T-helper 9 cell (primary cell): ENCODE measurements at places on chromosomes 2 and 18.

GRCh38 chr18:49663899-49664890, 102.3 kb downstream of the LIPG start:
- DNase-seq, result no peak

DNA sequence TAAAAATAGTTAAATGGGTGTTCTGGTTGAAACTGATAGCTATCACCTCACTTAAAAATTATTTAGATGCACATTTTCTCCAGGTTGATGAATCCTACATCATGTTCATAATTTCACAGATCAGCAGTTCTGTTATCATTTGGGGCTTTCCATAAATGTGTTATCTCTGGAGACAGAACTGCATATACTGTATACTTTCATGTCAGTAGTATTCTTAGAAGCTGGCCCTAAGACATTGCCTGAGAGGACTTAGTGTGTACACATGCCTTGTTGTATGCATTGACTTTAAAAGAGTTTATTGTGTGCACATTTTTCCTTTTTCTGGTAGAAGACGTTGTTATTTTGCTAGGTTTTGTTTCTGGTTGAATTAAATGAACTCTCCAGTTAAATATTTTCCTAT, 41.0 kb downstream of the PIK3C3 start:
- DNase-seq, result no peak

GRCh38 chr2:4914551-4914950, 777.6 kb upstream of the SOX11 start:
- no peak for DNase-seq

DNA sequence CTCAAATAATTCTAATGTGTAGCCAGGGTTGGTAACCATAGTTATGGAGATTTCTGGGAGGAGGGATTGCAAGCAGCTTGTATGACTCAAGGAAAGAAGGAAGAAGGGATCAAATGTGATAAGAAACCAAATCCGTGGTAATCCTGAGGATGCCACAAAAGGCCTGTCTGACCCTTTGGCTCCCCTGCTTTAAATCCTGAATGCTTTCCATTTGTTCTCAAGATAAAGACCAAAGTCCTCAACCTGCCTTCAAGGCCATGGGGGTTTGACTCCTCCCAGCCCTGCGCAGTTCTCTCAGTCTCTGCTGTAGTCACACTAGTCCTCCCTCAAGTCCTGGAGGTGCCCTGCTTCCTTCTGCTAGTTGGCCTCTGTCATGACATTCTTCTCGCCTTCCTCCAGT, 74.0 kb downstream of the SUMO1 start:
- no peak for DNase-seq

DNA sequence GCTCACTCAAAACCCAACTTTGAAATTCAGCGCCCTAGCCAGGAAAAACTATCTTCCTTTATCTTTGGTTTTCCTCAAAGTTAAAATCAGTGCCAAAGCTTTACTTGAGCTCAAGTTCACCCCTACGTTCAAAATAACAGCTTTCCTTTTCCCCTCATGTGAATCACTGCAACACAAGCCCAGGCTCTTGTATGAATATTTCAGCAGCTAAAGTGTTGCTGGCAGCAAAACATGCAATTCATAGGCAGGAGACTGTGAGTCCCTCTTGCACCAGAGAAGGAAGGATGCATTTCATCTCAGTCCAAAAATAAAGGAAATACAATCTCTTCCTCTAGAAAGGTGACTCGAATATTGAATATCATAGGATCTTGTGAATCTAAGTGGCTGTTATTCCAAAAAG, 461.3 kb upstream of the SOX11 start:
- DNase-seq, result no peak

- no peak for DNase-seq
Observed at GRCh38 chr2:117607202-117607601, 207.3 kb upstream of the DDX18 start.

DNA sequence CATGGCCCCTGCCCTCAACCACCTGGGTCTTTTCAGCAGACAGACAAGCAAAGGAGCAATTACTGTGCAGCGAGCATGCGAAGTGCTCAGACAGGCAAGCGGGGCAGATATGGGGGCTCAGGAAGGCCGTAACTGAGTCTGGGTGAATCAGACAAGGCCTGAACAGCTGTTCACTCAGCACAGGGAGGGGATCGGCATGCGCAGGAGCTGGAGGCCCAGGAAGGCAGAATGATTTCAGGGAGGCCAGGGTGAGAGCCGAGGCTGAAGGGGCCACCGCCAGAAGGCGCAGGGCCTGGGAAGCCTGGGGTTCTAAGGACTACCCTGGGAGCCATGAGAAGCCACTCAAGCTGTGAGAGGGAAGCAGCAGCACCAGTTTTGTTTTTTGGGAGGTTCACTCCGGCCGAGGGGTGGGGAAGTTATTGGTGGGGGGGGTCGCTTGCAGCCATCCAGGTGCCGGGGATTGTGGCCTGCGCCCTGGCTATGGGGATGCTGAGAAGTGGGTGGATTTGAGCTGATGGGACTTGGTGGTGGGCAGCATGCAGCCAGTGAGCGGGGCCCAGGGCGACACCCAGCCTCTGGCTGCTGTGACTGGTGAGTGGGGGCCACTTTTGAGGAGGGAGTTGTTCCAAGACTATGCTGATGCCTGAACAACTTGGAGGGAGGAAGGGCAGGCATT, 132.2 kb downstream of the TSN start:
- no peak for DNase-seq

DNA sequence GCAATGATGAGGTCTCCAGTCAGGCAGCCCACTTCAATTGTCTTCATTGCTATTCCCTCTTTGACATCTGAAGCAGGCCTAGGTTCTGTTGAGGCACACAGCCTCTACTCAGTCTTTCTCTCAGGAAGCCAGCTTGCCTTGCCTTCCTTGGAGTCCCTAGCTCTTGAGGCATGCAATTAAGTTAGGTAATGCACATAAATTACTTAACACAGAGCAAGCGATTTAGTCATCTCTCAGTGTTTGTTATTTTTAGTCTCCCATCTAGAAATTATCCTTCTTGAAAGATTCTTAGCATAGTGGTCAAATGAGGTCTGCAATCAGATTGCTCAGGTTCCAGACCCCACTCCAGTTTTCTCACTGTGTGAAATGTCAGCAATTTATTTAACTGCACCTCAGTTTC, 32.0 kb downstream of the SULT1C4 start:
- no peak for DNase-seq

DNA sequence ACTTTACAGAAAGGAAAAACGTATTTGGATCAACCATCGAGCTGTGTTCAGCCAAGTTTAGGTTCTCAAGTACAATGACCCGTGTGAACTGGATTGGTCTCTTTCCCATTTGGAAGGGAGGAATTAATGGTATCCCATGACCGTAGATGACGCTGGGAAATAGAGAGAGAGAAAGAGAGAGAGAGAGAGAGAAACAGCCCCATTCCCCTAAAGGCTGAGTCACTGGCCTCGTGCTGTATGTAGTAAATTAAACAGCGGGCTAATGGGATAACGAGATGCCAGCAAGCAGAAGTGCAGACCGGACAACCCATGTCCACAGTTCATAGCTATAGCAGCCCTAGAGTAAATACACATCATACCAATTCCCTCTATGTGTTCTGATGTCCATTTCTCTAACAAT, 99.6 kb downstream of the BCL11A start:
- DNase-seq, result no peak

DNA sequence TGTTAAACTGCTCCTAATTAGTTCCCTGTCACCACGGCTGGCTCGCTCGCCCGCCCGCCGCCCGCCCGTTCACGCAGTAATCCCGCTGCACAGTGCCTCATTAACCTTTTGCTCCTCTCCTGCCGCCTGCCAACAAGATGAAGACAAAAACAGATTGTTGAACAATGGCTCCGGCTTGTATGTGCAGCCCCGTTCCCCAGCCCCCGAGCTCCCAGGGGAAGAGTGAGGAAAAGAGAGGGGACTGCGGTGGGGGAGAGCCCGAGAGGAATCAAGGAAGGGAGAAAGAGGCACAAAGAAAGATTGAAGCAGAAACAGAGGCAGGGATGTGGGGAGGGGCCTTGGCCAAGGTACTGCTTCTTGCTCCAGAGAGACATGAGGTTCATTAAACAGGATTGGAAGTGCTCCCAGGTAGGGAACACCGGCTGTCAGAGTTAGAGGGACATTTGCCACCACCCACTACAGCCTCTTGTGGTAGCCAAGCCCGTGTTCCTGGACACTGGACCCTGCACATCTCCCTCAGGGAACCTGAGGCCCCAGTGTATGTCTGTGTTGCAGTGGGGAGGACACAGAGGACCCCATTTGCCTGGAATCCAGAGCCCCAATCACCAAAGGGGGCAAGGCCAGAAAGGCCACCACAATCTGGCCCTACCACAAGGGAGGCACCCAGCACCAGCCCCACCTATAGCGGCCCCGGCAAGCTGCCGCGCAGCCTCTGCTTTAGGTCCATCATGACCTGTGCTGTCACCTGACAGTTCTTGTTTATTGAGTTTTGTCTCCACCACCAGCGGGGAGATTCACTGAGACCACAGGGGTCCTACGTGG, 38.1 kb downstream of the EMX1 start:
- no peak for DNase-seq

DNA sequence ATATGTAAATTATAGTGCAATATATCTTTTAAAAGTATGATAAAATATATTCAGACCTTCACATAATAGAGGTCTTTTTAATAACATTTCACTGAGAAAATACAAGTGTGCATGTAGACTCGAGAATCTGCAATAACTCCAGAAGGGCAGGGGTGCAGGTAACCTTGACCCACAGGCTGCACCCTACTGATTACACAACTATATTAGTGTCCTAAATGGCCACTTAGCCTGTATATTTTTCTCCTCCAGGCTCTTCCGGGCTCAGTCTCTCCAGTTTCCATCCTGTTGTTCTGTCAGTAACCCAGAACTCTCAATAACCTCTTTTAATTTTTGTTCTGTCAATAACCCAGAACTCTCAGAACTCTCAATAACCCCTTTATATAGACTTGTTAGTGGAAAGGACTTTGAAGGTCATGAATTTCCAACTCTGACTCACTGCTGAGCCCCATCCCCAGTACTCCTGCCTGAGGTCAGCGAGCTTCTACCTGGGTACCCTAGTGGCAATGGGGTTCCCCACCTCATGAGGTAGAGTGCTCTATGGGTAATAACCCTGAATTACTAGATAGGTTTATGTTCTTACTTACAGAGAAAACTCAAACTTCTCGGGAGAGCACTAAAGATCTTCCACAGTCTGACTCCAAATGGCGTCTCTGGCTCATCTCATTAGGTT, 8.4 kb upstream of the TTR start:
- no peak for DNase-seq

DNA sequence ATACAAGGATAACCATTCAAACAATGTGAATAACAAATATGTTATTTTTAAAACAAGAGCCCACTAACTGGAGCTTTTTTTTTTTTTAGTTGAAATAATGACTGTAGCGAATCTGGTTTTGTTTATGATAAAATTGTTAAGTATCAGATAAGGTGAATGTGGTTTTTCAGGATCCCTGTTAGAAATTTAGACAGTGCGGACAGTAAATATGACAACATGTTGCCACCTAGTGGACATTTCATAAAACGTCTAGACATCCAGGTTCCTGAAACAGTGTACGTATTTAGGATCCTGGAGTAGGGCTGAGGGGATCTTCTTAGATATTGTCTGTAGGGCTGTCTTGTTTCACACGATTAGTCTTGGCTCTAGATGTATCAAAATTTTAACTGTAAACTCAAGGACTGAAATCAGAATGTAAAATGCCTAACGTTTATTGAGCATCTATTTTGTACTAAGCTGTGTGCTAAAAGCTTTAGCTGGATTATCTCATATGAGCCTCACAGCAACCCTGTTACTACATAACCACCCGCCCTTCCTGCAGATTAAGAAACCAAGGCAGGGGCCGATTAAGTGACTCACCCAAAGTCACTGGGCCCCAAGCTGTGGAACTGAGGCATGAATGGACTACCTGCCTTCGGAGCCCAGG, 23.9 kb upstream of the CCDC68 start:
- no peak for DNase-seq

DNA sequence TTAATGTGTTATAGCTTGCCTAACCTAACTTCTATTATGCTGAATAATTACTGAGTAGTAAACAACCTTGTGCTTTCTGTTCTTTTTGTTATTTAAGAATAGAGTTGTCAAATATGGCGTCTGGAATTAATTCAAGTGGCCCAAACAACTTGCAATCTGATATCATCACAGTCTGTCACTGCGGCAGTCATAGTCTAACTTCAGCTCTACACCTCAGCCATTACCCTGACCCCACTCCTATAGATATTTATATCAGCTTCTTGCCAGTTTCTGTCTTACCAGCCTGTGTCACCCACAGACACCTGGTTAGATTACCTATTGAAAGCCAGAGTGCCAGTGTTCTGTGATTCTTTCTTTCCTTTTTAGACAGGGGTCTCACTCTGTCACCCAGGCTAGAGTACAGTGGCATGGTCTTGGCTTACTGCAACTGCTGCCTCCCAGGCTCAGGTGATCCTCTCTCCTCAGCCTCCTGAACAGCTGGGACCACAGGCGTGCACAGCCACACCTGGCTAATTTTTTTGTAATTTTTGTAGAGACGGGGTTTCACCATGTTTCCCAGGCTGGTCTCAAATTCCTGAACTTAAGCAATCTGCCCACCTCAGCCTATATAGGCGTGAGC, 14.1 kb upstream of the KLHL41 start:
- no peak for DNase-seq

- no peak for DNase-seq
Observed at GRCh38 chr2:230940471-230940815, 15.4 kb upstream of the GPR55 start.

GRCh38 chr18:22332590-22332989, 85.1 kb downstream of the CTAGE1 start:
- no peak for DNase-seq

- DNase-seq, result no peak
Observed at GRCh38 chr18:48700446-48700845, 161.6 kb downstream of the CTIF start.

- no peak for DNase-seq
Observed at GRCh38 chr18:62336618-62337017, 11.5 kb downstream of the TNFRSF11A start.

DNA sequence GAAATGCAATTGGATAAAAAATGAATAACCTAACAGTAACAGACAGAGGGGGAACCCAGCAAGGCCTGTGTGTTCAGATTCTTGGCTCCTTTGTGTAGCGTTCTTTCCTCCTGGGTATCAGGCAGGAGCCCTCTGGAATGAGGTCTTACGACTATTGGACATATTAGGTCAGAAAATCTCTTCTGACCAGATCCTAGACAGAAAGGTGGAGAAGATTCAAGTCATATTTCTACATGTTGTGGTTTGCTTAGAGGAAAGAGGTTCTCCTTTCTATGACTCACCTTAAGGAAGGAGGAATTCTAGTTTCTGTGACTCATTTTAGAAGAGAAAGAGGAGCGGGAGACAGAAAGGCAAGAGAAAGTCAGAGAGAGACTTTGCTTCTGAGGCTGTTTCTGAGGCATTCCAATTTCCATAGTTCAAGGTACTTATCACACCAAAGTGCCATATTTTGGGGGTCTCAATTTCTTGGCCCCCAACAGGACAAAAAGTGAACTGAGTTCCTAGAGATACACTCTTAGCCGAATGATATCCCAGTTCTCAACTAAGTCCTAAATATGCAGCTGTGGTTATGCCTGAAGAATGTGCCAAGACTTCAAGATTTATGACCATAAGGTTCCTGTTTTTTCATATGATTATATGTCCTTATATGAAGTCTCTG, 618.6 kb downstream of the ZEB2 start:
- no peak for DNase-seq

GRCh38 chr2:160214461-160215445, 14.7 kb upstream of the ITGB6 start:
- no peak for DNase-seq

- DNase-seq, result no peak
Observed at GRCh38 chr2:69601179-69601612, 42.3 kb downstream of the AAK1 start.
